ENCODE measurements at places on chromosomes 3 and 15. TPM values are rescaled to one million over a fixed set of nuclear protein-coding genes. Genes with fewer than 3 reads are reported as not detected.

DNA sequence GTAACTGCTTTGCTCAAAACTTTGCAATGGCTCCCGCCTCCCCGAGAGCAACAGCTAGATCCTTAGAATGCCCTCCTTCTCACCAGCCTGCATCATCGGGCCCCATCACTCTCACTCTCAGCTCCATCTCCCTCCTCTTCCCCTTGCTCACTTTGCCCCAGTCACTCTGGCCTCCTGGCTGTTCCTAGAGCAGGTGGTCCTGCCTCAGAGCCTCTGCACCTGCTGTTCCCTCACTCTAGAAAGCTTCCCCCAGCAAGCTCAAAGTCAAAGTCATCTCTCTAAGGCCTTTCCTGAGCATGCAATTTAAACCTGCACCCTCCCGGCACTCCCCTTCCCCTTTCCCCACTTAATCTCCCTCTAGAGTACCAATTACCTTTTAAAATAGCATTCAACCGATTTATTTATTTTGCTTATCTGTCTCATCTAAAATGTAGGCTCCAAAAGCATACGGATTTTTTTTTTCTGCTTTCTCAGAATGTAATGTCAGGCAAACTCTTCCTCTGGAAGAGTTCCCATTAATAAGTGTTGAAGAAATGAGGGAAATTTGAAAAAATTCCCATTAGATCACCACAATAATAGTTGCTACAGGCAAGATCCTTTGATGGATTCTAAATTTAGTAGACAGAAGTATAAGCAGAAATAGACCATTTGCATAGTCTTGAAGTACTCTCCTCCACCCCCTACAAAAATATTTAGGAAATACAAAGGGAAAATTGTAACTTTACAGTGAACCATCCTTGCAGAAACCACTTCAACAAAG, 15.9 kb upstream of the HES1 start:
- no peak for DNase-seq

- no peak for DNase-seq
These were observed 3.0 kb upstream of the APH1B start for GRCh38 chr15:63274427-63274826.

GRCh38 chr15:42101861-42102260, 7.5 kb upstream of the PLA2G4D start:
- DNase-seq: no peak

DNA sequence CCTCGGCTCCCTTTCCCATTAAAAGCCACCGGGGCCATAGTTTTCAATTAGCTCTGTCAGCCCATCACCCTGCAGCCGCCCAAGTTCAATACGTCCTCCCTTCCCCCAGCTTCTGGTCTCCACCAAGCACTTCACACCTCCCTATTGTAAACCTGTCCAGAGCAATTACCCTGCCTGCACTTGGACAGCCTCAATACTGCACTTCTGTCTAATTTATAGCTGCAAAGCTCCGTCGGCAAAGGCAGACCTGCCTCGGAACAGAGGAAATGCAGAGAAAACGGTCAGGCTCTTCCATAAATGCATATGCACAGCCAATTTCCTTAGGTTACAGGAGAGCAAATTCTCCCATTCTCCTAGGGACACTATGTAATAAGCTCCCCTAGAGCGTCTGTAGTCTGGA, 21.9 kb downstream of the LRIG1 start:
- DNase-seq: no peak

DNA sequence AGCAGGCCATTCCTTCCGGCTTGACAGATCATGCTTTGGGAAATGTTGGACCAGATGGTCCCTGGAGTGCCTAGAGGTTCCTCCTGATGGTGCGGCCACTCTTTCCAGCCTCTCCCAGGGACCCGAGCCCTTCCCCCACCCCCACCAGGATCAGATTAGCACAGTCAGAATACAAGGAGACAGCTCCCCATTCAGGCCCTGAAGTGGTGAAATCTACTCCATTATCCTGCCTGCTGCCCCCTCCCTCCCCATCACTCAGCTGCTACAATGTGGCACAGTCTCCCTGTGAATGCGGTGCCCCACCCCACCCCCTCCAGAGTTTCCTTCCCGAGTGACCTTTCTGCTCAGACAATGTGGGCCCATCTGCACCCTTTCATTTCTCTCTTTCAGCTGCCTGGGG, 29.4 kb downstream of the RNU5B-1 start:
- no peak for DNase-seq

The GOLGA8G gene
- not detected for total RNA-seq

The TGM5 gene
- not detected for total RNA-seq

The CPNE9 gene
- not detected for total RNA-seq

Data from Right ventricle myocardium superior (tissue), 1 donor.